Posterior vena cava (tissue), 2 donors: ENCODE measurements at places on chromosomes 5 and 9.

DNA sequence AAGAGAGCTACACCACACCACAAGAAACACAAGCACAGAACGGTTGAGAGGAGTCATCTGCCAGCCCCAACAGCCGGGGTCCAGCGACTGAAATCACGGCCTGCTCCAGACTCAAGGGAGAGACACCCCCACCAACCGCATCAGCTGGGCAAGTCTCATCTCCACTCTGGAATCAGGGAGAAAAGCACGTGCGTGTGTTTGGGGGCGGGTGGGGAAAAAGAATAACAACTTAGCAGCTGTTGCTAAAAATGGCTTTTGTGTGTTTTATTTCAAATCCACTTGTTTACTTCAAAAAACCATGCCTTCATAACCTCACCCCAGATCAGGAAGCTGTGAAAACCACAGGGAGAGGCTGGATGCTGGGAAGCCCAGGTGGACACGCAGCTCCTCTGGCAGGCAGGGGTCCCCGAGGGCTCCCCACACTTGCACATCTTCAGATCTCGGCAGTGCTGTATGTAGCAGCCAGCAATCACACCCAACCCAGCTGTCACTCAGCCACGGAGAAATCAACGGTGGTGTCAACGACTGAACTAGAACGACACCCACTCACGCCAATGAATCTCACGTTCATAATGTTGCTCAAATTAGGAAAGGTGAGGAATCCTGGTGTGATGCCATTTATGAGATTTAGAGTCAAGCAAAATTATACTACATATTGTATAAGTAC is 19.0 kb downstream of the PNPLA7 start:
- no peak for DNase-seq

DNA sequence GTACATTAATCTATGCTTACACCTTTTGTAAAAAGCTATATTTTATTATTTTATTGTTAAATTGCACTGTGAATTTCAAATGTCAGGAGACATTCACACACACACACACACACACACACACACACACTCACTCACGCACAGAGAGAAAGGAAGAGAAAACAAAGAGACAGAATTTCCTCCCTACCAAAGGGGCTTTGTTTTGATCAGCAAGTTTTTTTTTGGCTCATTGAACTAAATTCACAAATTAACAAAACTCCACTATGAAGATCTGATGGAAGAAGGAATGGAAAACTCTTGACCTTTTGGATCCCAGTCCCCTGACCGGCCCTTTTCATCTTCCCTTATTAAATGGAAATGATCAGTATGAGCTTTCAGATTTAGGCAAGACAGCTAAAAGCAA is 161.2 kb downstream of the PDE4D start:
- DNase-seq: no peak

DNA sequence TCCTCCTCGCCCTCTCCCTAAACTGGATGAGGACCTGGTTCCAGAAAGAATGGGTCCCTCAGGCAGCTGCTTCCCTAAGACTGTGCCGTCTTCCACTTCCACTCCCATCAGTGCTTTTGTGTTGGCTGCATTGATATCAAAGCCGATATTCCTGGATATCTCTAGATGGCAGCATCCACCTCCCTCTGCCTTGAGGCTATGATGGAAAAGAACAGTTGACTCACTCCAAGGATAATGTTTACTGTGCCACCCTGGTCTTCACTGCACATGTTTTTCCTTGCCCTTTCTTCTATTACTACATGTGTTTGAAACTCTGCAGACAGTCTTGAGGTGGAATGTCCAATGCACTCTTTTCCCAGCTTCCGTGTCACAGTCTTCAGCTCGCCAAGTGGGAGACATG is 211.6 kb downstream of the MAST4 start:
- DNase-seq: no peak

DNA sequence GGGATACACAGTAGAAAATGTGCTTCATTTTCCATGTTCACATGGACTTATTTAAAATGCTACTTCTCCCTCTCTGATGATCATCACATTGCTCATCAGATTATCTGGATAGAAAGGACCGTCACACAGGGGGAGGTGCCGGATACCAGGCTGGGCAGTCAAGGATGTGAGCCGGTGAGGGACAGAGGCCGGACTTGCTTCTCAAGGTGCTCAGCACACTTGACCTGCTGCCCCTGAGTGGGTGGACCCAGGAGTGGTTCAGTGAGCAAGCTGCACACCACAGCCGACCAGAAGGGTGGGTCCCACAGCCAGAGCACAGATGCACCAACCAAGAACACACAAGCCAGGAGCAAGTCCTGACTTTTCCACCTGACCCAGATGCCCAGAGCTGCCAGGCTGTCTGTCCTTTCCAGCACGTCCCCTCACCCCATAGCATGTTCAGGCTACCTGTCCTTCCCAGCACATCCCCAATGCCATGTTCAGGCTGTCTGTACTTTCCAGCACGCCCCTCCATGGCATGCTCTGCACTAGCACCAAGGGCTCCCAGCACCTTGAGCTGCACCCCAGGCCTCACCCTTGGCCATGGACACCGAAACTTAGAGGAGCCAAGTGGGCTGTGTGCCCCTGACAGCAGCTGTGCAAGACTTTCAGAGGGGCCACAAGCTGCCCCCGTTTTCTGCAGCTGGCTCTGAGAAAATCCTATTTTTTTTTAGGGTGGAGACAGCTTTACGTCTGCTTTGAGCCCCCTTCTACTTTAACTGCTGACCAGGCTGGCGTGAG is 77.8 kb downstream of the SECISBP2 start:
- peak; percentile 48 for DNase-seq

- no peak for DNase-seq
Observed at GRCh38 chr5:76763136-76763535, 47.2 kb downstream of the F2R start.

DNA sequence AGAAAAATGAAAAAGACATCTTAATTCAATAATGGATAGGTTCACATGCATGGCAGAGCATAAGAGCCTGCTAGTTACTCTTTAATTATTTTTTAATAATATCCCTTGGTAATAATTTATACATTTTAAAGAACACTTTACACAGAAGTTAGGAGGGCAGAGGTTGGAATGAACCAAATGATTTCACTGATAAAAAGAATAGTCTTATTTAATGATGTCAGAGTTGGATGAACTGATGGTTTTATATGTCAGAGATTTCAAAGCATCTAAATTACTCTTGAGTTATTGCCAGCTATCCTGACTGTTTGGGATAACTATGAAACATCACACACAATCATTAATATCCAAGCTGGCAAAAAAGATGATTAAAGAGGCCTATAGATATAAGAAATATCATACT is 244.8 kb downstream of the CSNK1G3 start:
- no peak for DNase-seq

DNA sequence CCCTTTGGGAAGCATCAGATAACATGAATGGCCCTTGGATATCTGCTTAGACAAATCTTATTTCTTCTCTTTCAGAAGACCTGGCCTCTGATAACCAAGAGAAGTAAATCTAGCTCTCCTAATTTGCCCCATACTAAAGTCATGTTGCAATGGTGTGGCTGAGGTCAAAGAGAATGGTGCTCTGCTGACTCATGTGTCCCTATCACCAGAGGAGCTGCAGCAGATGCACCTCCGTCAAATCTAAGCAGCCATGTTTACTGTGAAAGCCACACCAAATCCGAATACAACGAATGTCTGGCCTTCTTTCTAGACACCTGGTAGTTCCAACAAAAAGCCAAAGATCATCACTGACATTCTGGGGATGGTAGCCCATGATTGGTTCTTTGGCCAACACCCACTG is 23.2 kb downstream of the RETREG1 start:
- DNase-seq: no peak
